ENCODE measurements at places on chromosomes 1 and 21.

DNA sequence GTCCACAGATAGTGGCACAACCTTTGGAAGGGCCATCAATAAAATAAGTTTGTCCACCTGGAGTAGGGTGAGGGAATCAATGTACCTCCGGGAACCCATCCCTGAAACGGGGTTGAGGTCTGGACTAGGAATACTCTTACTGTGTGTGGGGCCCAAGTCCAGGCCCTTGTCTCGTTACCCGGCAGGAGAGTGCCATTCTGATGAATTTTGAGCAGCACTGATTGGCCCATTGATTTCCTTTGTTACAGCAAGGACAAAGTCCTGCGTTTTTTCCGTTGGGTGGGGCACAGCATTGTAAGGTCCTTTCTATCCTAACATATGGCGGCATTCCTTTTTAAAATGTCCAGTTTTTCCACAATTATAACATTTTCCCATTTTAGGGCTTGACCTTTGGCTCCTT, 75.2 kb downstream of the AXDND1 start:
- no peak for DNase-seq

GRCh38 chr1:161198194-161198896, 509 bp downstream of the ADAMTS4 start:
- DNase-seq: peak; percentile 71

- no peak for DNase-seq
Measured at GRCh38 chr1:68811806-68812205, 314.9 kb upstream of the DEPDC1 start.

DNA sequence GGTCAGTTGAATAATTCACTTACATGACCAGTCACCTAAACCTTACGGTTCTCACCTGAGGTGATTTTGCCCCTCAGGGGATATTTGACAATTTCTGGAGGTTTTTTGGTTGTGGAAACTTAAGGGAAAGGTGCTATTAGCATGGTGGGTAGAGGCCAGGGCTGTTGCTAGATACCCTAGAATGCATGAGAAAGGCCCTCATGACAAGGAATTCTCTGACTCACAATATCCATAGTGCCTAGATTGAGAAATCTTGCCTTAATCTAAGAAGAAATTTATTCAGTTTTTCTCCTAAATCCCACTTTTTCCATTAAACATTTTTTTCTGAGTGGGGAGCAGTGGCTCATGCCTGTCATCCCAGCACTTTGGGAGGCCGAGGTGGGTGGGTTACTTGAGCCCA, 119.7 kb downstream of the TGFB2 start:
- no peak for DNase-seq

DNA sequence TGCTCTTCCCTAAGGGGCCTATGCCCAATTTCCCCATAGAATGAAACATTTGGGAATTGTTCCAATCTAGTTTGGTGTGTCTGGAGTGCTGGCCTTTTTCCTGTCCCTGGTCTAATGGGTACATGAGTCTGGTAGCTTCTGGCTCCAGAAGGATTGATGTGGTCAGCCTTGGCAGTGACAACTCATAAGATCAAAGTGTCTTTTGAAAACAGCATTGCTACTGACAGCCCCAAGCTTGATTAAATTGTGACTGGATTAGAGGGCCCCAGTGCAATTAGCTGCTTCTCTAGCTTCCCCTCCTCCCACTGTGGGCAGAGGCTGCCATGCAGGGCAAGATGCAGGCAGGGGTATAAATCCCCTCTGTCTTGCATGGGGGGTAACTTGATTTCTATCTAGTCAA, 130.9 kb downstream of the UCK2 start:
- no peak for DNase-seq

Data from right kidney (tissue), 9 donors.